ENCODE measurements at places on chromosomes 2 and 18.
A peak's percentile ranks its signal among the peaks of the same experiment; 100 is the strongest.

- no peak for DNase-seq
Measured at GRCh38 chr2:88114889-88115288, 13.0 kb downstream of the FABP1 start.

DNA sequence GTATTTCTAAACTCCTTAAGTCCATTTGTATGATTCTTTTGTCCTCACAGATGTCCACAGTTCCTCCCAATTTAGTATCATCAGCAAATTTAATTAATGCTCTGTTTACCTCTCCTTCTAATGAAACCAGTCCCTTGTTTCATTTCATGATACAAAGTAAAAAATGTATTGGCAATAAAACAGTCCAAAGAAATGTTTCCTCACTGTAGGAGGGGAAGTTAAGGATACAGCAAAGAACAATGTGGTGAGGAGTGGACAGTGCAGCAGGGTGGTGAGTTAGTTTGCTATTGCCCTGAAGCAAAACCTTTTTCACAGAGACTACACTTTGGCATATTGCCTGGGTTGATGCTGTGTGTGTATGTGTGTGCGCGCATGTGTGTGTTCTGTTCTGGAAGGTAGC lies 401.5 kb downstream of the ARHGAP15 start:
- no peak for DNase-seq

DNA sequence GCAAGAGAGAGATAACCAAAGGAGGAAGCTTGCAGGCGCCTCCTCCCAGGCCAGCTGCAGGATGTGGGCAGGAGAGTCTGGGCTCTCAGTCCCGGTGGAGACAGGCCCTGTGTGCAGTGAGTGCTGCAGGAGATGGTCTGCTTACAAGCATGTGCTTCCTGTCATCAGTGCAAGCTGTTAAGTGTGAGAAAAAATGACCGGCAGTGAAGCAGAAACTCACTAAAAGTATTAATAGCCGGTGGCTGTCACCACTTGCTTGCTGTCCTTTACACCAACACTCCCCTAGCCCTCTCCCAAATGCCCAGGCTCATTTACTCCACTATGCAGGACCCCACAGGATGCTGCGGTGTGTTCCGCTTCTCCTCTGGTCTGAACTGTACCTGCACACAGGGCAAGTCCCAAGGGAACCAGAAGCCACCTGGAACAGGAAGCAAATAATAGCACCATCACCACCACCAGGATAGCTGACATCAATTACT lies 435.6 kb upstream of the HS6ST1 start:
- no peak for DNase-seq

DNA sequence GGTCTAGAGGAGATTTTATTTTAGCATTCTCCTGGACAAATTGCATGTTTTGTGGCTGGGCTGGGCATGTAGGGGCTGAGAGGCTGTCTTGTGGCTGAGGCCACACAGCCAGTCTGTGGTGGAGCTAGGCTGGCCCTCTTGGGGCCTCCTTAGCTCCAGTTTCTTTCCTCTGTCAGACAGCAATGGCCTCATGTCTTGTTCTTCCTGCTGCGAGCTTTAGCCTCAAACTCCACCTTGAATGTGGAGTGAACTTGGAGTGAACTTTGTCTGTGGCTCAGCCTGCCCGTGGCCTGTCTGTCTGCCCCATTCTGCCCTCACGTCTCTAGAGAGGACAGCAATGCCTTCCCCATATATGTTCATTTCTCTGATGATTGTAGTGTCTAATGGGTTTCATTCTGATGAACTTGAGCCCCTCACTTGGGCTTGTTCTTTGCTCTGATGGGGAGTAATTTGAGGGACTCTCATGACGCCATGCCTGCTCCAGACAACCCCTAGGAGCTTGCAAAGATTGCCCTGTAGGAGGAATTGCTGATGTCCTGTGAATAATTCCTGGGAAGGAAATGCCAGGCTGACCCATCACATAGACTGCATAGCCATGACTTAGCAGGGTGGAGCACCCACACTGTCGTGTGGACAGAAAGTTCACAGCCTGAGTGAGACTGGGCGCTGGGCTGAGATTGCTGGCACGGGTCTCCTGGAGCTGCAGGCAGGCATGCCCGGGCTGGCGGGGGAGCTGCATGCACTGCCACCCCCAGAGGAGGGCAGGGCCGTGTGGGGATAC lies 42.6 kb downstream of the ASAP2 start:
- DNase-seq: no peak

DNA sequence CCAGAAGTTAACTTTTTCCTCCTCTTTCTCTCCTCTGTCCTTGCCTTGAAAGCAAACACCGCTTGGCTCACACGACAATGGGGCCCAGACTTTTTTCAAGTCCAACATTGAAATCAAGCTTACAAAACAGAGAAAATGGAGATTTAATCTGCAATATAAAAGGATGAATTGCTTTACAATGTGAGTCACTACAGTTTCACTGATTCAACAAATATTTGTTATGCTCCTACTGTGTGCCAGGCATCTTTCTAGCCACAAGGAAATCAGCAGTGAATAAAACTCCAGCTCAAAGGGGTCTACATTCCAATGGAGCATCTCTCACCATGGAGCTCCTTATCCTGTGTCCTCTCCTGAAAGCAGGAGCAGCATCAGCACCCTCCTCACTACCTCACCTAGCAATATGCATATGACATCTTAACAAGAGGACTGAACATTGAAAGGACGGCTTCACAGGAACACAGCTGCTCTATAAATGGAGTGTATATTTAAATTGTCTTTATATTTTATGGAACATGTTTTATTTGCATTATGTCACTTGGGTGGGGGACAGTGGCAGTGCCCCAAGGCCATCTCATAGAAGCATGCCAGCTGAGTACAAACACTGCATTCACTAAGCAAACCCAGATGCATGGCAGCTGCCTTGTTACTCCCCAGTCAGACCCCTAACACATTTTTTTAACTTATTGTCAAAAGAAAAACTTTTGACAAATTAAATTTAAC lies 39.5 kb downstream of the PKDCC start:
- no peak for DNase-seq

DNA sequence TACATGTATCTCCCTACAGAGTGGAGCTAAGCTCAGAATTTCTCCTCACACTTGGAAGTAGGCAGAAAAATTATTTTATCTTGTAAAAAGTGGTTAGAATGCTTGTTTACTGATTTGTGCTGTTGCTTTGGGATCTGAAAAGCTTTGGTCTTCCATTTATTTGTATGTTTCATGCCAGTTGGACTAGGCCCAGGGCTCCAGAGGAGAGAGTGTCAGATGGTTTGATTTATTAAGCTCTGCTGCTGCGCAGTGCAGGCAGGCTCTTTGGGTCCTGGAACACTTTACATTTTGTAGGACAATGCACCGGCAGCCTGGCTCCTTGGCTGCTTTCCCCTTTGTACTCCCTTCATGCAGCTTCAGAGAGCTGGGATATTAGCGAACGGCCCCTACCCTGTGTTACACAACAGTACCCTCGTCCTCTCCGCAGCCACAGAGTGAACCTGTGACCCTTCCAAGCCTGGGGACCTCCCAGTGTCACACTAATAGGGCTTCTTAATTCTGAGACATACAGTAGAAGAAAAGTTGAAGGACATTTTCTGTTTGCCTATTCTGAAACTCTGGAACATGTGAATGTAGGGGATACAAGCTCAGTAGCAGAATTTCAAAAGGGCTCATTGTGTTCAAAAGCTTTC lies 56.7 kb upstream of the EML6 start:
- no peak for DNase-seq

DNA sequence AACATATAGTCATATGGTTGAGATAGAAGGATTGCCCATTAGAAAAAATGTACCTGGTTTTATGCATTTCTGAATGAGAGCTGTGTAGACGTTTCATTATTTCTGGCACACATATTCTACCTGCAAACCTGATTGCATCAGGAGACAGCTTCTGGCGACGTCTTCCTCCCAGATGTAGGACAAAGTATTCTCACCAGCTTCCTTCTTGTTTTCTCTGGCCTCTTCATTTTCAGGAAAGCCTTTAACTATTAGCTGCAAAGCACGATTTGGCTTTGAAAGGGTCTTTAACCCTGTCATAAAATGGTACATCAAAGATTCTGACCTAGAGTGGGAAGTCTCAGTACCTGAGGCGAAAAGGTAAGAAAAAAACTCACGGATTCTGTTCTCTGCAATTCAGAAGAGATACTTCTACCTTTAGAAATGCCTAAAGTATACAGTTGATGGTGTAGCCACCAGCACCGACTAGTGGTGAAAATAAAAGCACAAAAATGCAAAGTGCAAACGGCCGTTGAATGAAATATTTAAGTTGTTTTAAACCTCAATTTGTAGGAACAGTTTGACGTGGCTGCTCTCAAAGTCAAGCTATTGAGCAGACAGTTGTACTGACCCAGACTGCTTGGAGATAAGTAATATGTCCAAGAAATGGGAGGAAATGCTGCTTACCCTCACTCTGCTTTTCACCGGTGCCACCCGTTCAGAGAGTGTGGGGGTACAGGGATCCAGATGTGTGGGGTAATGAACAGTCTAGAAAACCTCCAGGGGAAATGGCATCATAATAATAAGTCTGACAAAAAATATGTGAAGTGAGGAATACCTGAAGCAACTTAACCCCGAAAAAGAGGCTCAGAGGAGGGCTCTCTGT lies 20.2 kb downstream of the IL18RAP start:
- no peak for DNase-seq

GRCh38 chr2:118449401-118449800 lies 361.1 kb downstream of the INSIG2 start:
- no peak for DNase-seq

DNA sequence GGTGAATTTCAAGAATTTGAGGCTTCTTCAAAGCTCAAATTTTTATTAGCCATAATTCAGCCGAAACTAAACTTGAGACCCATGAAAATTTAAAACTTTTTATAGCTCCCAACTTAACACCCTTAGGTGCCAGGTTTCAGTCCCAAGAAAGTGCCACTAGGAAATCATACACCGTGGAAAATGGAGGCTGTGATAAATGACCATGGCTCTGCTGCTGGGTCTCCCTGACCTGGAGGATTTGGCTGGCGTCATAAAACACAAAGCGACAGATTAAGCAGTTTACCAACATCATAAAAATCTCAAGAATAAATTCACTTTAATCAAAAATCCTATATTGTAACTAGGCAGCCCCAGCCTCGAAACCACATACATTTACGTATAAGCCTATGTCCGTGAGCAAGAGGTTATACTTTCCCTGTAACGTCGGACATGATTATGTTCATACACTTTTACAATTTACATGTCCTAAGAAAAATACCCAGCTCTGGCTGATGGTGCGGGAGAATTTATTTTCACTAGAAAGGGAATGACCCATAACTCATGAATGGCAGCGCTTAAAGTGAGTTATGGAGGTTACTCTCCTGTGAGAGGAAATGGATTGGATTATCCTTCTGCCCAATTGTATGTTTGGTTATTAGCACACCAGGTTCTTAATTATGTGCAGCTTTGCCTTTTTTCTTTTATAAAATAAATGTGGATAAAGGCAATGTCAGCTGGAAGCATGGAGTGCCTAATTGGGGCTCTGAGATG lies 329.4 kb downstream of the AGPS start:
- DNase-seq: no peak

- DNase-seq: no peak
Measured at GRCh38 chr2:122858075-122858702, 1102.7 kb downstream of the TSN start.

DNA sequence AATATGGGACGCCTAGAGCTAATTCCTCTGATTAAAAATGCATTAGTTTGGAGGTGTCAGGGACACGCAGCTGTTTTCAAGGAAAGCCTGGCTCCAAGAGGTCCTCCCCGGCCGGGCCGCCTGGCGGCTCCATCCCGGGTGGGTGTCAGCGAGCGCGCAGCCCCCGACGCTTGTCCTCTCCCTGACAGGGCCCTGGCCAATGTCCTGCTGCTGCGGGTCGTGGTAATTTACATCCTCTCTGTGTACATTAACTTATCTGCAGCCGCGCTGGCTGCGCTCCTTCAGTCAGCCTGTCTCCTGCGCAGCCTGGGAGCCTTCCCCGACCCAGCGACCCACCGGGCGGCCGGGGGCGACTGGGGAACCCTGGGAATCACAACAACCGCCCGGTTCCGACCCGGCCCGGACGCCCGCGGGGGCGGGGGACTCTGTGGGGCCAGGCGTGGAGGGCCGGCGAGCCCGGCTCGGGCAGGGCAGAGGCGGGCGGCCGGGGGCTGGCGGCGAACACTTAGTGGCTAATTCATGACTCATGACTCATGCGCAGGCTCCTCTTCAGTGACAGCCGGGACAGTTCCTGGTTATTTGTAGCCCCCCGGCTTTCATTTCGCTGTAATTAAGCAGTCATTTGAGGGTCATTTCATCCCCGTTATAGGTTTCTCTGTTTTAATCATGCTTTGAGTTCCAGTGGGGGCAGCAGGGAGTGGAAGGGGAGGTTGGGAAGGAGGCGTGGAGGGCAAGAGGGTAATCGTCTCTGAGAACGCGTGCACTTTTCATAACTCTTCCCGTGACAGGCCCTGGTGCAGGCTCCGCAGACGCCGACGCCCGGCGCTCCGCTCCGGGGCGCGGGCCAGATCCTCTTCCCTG lies 141.9 kb upstream of the CTAGE1 start:
- no peak for DNase-seq

- DNase-seq: no peak
Measured at GRCh38 chr2:224147174-224147573, 108.1 kb upstream of the SERPINE2 start.

DNA sequence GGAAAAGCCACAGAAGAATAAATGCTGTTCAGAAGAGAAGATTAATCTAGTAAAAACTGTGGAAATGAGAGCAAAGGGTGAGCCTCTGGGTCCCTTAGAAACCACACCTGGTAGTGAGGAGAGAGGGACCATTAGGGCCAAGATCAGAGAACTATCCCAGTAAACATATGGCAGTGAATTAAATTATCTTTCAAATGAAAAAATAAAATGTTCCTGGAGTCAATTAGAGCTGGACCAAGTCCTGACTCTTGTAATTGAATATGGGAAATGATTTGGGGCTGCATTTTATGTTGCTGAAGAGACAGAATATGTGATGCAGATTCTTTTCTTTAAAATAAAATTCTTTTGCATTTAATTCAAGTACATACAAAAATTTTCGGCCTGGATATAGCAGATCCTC lies 62.2 kb upstream of the PAX3 start:
- DNase-seq: no peak

GRCh38 chr2:213224366-213224765 lies 59.9 kb upstream of the SPAG16 start:
- no peak for DNase-seq

DNA sequence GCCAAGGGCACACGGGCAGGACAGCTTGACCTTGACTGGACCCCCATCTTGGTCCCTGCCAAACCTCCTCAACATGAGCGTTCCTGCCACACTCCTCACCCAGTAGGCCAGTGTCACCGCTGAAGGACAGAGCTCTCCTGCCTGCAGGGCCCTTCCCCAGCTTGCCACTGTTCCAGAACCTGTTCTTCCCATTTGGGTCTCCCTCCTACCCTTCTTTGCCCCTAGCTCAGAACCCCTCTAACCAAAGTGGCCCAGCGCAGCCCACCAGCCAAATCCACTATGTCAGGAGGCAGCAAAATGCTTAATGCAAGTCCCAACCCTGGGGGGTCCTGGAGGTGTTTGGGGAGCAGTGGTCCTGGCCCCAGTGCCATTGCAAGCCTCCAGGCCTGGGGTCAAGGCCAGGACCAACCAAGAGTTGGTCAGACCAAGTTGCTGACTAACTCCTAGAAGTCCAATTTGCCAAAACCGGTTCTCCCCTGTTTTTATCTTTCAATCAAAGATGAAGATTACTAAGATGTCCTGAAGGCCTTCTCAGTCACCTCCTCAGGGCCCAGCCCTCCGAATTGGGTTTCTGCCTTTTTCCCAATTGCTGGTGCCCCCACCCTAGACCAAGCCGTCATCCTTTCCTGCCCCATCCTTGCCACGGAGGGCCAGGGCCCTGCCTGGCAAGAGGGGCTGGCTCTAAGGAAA lies 4.5 kb upstream of the ASPRV1 start:
- no peak for DNase-seq

- peak; percentile 82 for DNase-seq
Measured at GRCh38 chr2:84958135-84959059, 12.6 kb upstream of the KCMF1 start.

- no peak for DNase-seq
Measured at GRCh38 chr2:209977386-209978239, 24.8 kb upstream of the RPE start.

Measured in GM04503 (cell line).